Hippocampal formation (tissue), 2 donors: ENCODE measurements at places on chromosomes 6 and 20.

DNA sequence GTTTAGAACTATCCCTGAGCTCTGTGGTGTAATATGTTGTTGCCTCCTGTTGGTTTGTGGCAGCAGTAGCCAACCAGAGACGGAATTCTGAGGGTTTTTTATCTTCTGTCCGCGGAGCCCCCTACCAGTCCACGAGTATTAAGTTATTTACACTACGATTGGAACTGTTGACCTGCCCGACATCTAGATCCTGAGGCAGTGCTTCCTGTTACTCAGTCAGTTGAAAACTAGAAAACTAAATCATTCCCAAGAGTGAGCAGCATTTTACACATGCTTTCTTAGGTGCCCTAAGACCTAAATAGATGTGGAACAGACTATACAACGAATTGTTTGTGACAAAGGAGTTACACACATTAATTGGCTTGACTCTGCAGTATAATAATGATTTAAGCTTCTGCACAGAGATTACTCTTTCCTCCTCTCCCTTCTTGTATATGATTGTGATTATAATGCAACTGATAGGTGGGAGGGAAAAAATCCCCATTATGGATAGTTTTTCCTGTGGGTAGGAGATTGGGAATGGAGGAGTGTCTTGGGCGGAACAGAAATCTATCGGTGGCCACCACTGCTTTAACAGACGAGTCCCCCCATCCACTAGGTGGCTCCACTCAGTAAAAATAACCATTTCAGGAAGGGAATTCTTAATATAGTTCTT lies 1.7 kb downstream of the LOC128125822 start:
- no peak for DNase-seq

DNA sequence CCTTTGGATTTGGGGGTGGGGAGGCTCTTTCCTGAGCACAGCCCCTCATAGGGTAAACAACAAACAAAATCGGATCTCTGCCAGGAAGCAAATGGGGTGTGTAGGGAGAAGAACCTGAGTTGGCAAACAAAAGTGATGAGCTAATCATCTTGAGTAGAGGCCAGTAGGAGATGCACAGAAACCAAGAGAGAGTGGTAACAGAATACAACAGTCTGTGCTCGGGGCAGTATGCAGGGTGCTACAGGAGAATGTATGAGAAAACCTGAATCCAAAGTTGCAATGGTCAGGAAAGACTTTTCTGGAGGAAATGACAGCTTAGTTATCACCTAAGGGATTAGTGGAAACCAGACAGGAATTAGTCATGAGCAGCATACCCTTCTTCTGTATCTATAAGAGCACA lies 177.8 kb downstream of the CDKAL1 start:
- no peak for DNase-seq

GRCh38 chr6:47335466-47335865 lies 25.8 kb upstream of the TNFRSF21 start:
- no peak for DNase-seq

DNA sequence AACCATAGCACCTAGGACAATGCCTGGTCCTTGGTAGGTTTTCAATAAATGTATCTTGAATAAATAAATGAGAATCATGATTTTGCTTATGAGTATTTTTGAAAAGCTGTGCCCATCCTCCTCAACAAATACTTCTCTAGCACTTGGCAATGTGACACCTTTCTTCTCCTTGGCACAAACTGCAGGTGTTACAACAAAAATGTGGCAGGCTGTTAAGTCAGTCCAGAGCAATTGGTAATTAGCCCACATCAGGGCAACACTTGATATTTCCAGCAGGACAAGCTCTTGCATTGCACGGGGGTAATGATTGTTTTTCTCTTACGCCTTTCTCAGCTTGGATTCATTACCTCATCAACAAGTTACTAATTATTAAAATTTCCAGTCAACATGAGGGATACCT lies 31.6 kb upstream of the SNX9 start:
- DNase-seq: no peak

GRCh38 chr6:35497571-35498421 lies 917 bp upstream of the TEAD3 start:
- no peak for DNase-seq

- DNase-seq: no peak
Measured at GRCh38 chr20:47815416-47815806, 30.1 kb upstream of the SULF2 start.

- peak; percentile 61 for DNase-seq
Measured at GRCh38 chr6:98832284-98833056, 1.9 kb upstream of the POU3F2 start.

GRCh38 chr6:41153992-41154625 lies at the start of gene TREML1:
TSS of gene TREML1 (minus strand) at chr6:41154347. CDS start at chr6:41154288, 59 bp downstream.
- no peak for DNase-seq

- no peak for DNase-seq
Measured at GRCh38 chr20:63617092-63617875, 9.6 kb downstream of the GMEB2 start.

GRCh38 chr20:9136114-9136513 lies 67.2 kb downstream of the PLCB4 start:
- DNase-seq: no peak

GRCh38 chr6:42168650-42169049 lies 4.5 kb upstream of the GUCA1A start:
- no peak for DNase-seq

DNA sequence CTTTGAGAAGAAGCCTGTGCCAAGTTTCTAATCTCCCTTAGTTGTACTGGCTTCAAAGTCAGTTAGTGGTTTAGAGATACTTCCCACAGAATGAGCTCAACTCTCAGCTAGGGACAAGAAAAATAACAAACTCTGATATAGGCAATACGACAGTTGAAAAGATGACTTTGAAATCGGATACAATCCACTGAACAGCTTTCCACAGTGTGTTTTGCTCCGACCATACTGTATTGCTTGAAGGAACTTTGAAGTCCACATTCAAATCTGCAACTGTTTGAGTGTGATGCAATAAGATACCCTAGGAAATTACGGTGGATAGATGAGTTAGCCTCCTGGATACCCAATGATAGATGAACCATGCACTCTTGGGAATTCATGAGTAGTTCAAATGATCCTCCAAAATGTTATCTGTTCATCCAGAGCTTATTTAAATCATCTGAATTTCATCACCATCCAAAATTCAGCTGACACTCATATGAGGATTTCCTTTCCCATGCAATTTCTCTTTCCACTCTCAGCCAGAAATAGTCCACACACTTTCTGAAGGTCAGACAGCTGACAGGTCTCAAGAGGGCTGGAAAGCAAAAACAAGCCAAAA lies 443.8 kb downstream of the HAO1 start:
- DNase-seq: no peak

DNA sequence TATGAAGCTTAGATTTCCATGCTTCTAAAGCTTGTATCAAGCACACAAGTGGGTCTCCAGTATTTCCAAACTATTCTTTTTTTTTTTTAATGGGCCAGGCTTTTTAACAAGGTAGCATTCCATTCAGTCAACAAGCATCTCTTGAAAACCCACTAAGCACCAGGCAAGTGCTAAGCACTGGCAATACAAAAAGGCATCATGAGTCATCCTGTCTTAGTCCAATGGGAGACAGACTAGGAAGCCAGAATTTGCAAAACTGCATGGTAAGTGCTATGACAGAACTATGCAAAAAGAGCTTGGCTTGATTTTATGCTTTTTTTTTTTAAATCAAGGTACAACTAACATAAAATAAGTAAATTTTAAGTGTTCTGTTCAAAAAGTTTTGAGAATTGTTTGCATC lies 109.3 kb upstream of the DST start:
- no peak for DNase-seq

DNA sequence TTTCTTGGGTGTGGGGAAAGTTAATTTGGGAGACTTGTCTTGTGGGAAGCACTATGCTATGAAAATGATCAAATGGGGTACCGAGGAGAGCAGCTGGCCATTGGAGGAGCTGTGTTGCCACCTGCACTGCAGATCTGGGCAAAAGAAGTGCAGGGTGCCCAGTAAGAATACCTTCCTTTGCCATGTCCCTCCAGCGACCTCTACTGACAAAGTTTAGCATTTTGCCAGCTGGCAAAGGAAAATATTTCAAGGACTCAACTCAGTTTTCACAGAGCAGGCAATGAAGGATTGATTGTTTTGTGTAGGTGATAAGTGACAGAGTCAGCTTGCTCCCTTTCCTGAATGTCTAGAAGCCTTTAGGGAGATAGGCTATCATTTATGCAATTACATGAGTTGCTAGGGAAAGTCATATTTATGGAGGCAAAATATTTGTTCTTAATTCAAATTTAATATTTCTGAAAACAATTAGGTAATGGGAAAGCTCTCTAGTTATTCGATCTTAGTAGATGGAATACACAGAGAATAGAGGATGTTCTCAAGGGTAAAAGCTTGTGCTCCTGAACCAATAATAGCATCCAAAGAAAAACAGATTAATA lies 118.4 kb downstream of the FARS2 start:
- no peak for DNase-seq

GRCh38 chr6:62167736-62168135 lies 118.3 kb downstream of the KHDRBS2 start:
- DNase-seq: no peak

DNA sequence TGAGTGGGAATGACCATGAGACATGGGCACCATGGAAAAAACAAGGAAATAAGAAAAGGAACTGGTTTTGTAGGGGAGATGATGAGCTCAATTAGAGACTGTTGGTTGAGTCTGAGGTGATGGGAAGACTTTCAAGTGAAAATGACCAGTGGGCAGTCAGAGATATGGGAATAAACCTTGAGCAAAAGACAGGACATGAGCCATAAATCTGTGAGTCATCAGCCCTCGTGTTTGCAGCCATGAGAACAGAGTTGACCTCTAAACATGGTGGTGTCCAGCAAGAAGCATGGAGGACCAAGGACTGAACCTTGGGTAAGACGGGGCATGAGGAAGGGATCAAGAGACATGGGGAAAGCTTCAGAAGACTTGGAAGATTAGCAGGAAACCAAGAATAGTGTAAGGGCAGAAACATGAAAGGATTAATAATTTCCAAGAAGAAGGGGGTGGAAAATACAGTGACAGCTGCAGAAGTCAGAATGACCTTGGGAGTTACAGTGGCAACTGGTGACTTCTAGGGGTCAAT lies 280.6 kb upstream of the PRDM1 start:
- DNase-seq: no peak

GRCh38 chr6:162337412-162337811 lies 390.2 kb downstream of the PRKN start:
- DNase-seq: no peak

DNA sequence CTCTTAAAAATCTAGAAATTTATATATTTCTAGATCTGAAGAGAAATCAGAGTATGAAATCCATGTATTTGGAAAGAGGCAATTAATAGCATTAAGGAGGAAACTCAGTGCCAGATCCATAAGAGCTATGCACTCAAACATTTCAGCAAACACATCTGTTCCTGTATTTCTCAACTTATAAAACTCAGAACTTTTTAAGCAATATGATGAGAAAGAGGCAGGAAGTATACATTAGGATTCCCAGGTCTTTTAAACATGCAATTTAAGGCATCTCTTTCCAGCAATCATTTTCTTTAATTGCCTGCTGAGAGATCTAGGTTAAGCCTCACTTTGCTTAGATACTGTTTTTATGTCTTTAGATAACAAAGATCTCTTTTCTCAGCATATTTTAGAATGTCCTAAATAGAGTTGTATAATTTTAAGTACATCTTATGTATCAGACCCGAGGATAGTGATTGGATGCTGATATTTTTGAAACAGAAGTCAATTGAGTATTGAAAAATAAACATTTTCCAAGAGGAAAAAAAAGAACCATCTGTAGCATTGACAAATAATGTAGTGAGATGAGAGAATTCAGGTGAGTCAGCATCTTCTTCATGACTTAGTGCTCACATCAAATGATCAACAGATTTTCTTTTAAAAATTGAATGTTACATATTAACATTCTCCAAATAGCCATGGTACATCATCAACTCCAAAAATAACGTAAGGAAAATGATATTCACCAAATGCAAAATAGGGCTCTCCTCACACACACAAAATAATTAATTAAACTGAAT lies 461.4 kb upstream of the NOX3 start:
- no peak for DNase-seq

- peak; percentile 10 for DNase-seq
Measured at GRCh38 chr20:62704341-62704948, 4.2 kb upstream of the NTSR1 start.

GRCh38 chr6:45569210-45569945 lies 191.6 kb upstream of the SUPT3H start:
- DNase-seq: no peak

DNA sequence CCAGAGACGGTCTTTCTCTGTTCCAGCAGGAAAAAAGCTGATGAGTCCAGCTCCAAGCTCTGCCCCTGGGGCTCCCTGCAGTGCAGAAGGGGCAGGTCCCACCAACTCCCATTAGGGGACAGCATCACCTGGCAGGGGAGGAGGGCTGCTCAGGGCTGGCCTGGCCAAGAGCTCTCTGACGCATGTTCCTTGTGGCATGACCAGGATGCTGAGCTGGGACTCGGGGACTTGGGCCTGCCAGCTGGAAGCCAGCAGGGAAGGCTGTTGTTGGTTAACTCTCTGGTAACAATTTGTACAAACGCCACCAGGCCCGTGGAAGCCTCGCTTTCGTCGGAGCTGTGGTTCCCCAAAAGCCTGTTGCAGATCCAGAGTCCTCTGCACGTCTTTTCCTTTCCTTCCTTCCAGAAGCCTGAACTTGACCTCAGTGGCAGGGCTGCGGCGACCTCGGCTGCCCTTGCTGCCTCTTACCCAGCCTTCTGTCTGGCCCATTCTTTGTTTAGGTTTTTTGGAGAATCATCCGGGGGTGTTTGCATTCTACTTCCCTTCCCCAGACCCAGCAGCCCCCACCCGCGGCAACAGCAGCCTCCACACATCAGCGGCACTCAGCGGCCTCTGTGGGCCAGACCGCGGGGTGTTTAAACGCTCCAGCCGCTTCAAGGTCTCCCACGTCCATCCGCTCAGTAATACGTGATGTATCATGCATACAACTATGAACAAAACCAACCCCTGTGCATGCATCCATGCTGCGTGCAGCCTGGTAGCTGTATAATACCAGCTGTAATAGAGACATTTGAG lies 63.3 kb downstream of the GNAS-AS1 start:
- no peak for DNase-seq

- no peak for DNase-seq
Measured at GRCh38 chr6:19719691-19720128, 117.5 kb upstream of the ID4 start.

GRCh38 chr6:17032590-17032987 lies 69.3 kb upstream of the STMND1 start:
- DNase-seq: no peak

GRCh38 chr20:39433466-39433865 lies 471.3 kb downstream of the DHX35 start:
- no peak for DNase-seq
